ENCODE measurements at places on chromosomes 3 and 15. TPM values are rescaled to one million over a fixed set of nuclear protein-coding genes. Genes with fewer than 3 reads are reported as not detected.

Gene AMT
- 22.9 TPM for polyA plus RNA-seq

Gene MESP2
- 0.57 TPM for polyA plus RNA-seq

Gene MUSTN1
- polyA plus RNA-seq, result 128 TPM

Gene MFGE8
- polyA plus RNA-seq, result 183 TPM

Gene NAALADL2
- polyA plus RNA-seq, result 4.2 TPM

Gene VPS33B
- 23.8 TPM for polyA plus RNA-seq

Gene FBXW12
- 0.24 TPM for polyA plus RNA-seq

Gene C3orf49
- polyA plus RNA-seq, result not detected

Gene CYP8B1
- 0.07 TPM for polyA plus RNA-seq

Gene CCDC191
- polyA plus RNA-seq, result 3.7 TPM

Gene PLSCR2
- polyA plus RNA-seq, result not detected

Gene ESYT3
- 0.30 TPM for polyA plus RNA-seq

Gene CRYGS
- polyA plus RNA-seq, result 22.0 TPM

Gene CHL1
- 0.80 TPM for polyA plus RNA-seq

Gene LSMEM2
- 0.64 TPM for polyA plus RNA-seq

Gene NRROS
- polyA plus RNA-seq, result 1.2 TPM

Gene ZNF619
- 1.2 TPM for polyA plus RNA-seq

Gene UPK1B
- not detected for polyA plus RNA-seq

Gene FBLN2
- 1.8 TPM for polyA plus RNA-seq

Gene NKIRAS1
- 6.7 TPM for polyA plus RNA-seq

Gene SAMD7
- not detected for polyA plus RNA-seq

Gene DNAJB11
- polyA plus RNA-seq, result 41.8 TPM
